Kidney (tissue), 22 donors: ENCODE measurements at places on chromosomes 11 and 22. TPM values are rescaled to one million over a fixed set of nuclear protein-coding genes. Genes with fewer than 3 reads are reported as not detected.

GRCh38 chr11:5384335-5384734, 723 bp downstream of the OR51M1 start:
- DNase-seq, result no peak

GRCh38 chr11:66652651-66653050, 14.1 kb downstream of the RBM4 start:
- DNase-seq, result no peak

DNA sequence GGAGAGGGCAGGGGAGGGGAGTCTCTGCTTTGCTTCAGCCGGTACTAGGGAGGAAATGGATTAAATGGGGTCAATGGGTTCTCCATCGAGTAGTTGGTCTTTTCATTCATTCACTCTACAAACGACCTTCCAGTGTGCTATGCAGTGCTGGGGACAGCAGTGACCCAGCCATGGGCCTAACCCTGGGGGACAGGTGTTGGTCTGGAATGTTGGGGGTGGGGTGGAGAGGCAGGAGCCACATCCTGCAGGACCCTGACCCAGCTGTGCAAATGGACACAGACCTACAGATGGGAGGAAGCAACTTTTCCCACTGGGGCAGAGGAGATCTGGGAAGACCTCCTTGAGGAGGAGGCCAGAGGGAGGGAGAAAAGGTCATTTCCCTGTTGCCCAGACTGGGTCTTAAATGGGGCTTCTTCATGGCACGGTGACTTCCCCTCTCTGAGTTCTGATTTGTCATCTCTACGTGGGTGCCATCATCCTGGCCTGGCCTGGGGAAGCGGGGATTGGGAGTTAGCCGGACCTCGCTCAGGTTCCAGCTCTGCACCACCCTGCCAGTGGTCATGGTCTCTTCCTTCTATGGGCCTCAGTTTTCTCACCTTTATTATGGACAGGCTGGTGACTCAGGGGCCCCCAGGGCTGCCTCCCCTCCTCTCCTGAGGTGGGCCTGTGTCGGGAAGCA, 2.0 kb downstream of the CYTH4 start:
- DNase-seq, result no peak

DNA sequence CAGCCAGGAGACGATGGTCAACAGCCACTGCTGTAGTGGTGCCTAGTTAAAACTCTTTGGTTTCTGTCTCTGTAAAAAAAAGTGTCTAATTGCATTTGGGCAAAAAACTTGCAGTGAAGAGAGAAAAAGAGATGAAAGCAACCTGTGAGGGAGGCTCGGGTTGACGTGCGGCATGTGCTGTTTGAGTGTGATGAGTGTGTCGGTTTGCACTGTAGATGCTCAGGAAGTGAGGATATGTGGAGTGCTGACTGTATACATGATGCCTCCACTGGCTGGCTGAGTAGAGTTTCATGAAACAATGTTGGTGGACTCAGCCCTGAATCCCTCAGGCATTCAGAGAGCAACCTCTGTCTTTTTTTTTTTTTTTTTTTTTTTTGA, 4.3 kb upstream of the DGCR6L start:
- DNase-seq, result no peak

- DNase-seq, result no peak
Observed at GRCh38 chr11:8276528-8276927, 12.8 kb upstream of the LMO1 start.

GRCh38 chr11:66858939-66859685, 2.2 kb downstream of the LRFN4 start:
- DNase-seq, result no peak

DNA sequence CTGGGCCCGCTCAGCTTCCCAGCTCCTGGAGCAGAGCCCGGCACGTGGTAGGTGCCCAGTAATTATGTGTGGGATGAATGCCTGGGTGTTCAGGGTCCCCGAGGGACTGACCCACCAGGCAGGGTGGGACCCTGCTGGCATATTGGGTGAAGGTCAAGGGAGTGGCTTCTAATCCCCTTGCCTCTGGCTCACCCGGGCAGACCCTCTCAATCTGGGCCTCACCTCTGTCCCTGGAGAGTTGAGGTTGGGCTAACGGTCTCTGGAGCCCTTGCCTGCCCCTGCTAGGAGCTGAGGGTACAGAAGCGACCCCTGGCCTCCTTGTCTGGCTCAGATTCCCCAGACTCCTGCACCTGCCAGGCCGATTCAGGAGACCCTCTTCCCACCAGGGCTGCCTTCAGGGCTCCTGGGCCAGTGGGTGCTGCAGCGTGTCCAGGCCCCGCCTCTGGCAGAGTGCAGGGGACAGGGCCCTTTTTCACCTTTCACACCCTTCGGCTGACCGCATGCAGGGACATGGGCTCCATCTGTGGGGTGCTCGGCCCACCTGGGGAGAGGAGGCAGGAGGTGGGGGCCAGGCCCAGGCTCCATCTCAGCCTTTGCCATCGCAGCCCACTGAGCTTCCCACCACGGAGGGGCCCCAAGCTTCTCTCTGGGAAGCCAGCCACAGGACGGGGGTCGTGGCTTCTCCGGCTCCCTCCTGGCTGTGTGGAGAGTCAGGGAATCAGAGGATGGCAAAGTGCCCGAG, 3.8 kb upstream of the CTSD start:
- DNase-seq, result peak; percentile 28

GRCh38 chr11:44505581-44506054, 59.8 kb upstream of the CD82 start:
- DNase-seq, result no peak

DNA sequence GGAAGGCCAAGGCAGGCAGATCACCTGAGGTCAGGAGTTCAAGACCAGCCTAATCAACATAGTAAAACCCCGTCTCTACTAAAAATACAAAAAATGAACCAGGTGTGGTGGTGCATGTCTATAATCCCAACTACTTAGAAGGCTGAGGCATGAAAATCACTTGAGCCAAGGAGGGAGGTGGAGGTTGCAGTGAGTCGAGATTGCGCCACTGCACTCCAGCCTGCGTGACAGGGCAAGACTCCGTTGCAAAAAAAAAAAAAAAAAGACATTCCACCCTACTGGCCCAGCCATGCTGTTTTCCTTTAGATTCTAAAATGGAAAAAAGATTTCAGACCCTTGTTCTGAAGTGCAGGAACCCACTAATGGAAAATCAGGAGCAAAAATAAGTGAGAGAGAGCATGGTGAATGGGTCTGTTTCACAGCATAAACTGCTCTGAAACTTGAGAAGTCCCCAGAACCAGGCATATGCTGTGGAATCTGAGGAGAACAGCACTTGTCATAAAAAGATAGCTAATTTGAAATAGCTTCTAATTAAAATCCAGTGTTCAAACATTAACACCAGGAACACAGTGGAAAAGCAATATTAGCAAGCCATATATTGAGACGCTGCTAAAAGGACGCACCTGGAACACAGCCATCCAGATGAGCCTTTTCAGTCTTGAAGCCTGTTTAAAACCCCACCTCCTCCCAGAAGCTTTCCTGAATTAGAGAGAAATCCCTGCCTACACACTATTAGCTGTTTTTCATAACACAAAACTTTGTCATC, 66.3 kb upstream of the CHRM4 start:
- DNase-seq, result no peak

TCN2 gene
- total RNA-seq, result 71.3 TPM

PRR33 gene
- not detected for total RNA-seq
